IPS DF 19.7 (cell line): ENCODE measurements at places on chromosomes 2 and 18.

GRCh38 chr2:120305296-120305695, 40.6 kb upstream of the INHBB start:
- DNase-seq = no peak

- DNase-seq = no peak
Measured at GRCh38 chr2:70942396-70943204, 6.9 kb downstream of the ATP6V1B1 start.

DNA sequence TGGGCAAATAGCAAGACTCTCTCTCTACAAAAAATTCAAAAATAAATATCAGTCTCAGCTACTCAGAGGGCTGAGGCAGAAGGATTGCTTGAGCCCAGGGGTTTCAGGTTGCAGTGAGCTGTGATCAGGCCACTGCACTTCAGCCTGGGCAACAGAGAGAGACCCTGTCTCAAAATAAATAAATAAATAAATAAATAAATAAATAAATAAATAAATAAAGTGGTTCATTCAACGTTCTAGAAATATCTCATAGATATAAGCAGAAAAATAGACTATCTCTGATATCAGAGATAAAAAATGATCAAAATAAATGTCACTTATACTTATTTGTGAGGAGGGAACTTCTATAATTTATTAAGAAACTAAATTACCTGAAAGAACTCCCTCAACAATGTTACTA, 480.9 kb downstream of the FBXO15 start:
- DNase-seq = no peak

GRCh38 chr2:46778511-46778910, 137.1 kb downstream of the MCFD2 start:
- DNase-seq = no peak

DNA sequence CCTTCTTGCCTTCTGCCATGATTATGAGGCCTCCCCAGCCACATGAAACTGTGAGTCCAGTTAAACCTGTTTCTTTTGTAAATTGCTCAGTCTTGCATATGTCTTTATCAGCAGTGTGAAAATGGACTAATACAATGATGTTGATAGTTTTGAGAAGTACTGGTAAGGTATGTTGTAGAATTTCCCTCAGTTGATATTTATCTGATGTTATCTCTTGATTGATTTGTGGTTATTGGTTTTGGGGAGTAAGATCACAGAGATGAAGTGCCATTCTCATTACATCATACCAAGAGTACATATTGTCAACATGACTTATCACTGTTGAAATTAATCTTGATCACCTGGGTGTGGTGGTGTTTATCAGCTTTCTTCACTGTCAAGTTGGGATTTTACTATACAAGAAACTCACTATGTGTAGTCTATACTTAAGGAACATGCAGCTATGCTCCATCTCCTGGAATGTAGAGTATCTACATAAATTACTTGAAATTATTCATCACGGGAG, 5.1 kb upstream of the SPAG16 start:
- DNase-seq = no peak

DNA sequence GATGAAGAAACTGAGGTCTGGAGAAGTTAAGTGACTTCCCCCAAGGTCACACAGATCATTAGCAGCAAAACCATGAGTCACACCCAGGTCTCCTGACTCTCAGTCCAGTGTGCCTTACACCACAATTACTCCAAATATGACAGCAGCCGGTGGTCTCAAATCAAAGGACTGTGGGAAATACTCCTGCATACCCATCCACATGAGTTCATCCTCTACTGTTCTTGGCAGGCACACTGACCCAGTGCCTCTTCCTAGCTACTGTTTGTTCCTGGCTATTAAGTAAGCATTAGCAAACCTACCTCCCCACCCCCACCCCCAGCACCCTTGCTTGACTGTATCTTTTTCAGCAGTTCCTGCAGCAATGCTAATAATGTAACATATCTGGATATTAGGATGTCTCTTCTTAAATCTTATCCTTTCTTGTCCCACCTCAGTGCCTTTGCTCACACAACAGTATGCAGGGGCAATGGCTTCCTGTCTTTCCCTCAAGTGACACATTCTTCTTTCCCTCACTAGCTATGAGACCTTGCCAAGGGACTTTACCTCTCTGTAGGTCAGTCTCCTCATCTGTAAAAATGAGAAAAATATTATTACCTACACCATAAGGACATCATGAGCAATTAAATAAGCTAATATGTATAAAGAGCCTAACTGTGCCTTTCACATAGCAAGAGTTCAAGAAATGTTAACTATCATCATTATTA, 46.2 kb downstream of the FAM98A start:
- no peak for DNase-seq

DNA sequence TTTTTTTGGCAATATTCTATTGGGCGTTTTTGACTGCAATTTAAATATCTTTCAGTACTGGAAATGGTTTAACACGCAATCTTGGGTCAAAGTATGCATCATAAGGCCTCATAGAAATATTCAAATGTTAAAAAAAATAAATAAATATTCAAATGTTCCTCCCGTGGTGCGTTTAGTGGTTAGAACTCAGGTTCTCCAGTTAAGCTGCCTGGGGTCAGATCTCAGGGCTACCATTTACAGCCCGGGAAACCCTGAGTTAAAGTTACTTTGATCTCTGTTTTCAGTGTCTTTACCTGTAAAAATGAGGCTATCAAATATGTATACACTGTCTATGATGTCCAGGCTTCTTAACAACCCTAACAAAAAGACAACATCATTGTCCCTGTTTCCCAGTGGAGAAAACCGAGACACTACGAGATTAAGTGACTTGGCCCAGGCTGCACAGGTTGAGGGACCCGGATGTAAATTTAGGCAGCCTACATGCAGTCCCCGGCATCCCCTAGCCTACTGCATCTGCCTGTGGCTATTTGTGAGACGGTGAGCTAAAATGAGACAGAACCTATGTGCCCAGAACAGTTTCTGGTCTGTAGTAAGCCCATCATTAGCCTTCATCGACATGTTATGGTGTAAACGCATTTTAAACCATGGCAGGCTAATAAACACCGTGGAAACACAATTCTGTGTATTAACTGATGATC, 1.7 kb downstream of the FHL2 start:
- DNase-seq = no peak

- no peak for DNase-seq
Measured at GRCh38 chr2:43542285-43542933, 53.4 kb downstream of the THADA start.

GRCh38 chr2:207311316-207312005, 145.7 kb upstream of the KLF7 start:
- DNase-seq = no peak

DNA sequence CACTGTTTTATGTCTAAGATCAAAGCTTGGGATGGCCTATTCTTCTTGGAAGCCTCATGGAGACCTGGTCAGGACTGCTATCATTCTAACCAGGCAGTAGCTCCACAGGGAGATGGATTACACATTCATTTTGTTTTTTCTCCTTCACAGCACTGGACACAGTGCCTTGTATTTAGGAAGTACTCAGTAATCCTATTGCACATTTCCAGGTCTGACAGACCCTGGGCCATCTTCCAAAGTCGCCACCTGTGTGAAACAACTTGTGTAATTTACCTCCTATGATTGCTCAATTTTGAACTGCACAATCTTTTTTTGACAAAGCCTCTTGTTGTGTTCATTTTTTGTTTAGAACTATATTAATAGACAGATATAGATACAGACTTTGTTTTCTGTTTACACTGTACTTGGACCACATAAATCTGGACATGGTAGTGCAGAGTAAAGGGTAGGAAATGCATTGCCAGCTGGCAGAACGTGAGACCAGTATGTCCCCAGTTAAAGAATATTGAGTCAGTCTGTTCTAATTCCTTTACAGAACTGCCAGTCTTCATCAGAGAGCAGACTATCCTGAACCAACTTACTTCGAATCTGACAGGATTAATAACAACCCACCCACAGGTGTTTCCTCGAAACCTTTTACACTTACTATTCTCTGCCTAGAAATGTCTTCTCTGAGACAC, 277.8 kb upstream of the CYRIA start:
- DNase-seq = no peak

GRCh38 chr18:9517869-9518268, 42.6 kb downstream of the RALBP1 start:
- no peak for DNase-seq

GRCh38 chr2:48085888-48086287, 179.6 kb upstream of the FBXO11 start:
- no peak for DNase-seq

DNA sequence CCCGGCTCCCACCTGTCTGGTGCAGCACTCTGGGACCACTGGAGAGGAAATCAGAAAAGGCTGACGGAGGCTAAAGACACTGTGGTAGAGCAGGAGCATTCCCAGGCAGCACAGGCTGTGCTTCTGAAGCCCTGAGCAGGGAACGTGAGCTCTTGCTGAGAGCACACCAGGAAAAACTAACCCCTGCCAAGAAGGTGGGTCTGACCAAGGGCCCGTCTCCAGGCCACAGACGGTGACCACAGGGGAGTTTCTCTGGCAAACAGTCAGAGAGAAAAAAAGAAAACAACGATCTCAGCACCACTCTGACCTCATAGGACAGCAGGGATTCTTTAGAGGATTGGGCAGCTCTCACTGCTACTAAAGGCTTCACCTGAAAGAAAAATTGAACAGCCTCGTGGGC, 201.4 kb downstream of the AFF3 start:
- DNase-seq = no peak

DNA sequence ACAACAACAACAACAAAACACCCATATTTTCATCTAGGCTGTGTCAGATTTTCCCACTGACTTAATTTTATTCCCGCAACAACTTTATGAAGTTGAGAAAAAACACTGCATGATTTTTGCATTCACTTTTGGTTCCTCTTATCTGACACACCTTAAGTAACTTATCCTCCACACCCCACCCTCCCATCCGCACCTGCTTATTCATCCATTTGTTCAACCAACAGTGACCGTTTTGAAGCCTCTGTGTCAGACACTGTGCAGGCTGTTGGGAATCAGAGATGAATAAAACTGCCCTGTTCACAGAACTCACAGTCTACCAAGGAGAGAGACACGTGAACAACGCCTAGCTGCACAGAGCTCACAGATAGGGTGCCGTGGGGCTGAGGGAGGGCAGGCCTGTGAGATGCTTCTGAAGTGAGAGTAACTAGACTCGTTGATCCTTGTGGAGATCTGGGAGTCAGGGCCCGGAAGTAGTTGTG, 7.4 kb downstream of the CNNM4 start:
- DNase-seq = no peak

GRCh38 chr18:28794459-28795245, 617.7 kb upstream of the CDH2 start:
- no peak for DNase-seq

- no peak for DNase-seq
Measured at GRCh38 chr2:72896446-72896845, 9.2 kb downstream of the SPR start.

- DNase-seq = no peak
Measured at GRCh38 chr2:208228476-208228875, 26.4 kb downstream of the IDH1 start.
